ENCODE measurements at places on chromosomes 5 and 9.

GRCh38 chr5:178186427-178186826, 744 bp downstream of the GMCL2 start:
- no peak for DNase-seq

DNA sequence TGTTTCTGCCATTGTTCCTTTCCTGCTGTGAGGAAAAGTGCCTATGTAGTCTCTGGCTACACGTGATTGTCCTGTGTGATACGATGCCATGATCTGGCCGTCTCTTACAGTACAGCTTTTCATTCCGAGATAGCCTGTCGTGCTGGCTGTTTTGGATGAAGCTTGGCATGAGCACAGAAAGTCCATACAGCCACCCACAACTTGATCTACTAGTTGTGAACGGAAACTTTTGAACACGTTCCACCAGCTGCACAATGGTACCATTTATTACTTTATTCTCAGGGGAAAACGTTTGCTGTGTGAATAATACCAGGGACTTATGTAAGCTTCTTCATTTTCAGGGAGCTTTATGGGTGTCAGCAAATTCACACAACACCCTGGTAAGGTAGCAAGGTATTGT, 217.6 kb upstream of the ANKRD55 start:
- no peak for DNase-seq

- no peak for DNase-seq
These were observed 266.5 kb downstream of the MSX2 start for GRCh38 chr5:174990909-174991308.

DNA sequence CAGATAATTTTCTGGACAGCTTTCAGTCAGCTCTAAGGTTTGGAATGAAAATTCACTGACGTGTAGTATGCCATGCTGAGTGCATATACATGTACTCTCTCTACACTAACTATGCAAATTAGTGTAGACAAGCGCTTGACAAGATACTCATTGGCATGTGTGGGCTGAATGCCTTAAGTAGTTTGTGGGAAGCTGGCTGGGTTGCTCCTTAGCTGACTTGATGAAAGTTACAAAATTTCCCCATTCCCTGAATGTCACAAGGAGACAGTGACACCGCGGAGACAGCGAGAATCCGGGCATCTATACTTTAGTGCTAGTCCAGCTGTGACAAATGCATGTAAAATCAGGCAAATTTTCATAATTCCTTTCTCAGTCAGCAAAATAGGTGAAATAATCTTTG, 51.6 kb upstream of the C5orf46 start:
- no peak for DNase-seq

GRCh38 chr5:59146729-59147128, 563.9 kb downstream of the RAB3C start:
- DNase-seq = no peak

DNA sequence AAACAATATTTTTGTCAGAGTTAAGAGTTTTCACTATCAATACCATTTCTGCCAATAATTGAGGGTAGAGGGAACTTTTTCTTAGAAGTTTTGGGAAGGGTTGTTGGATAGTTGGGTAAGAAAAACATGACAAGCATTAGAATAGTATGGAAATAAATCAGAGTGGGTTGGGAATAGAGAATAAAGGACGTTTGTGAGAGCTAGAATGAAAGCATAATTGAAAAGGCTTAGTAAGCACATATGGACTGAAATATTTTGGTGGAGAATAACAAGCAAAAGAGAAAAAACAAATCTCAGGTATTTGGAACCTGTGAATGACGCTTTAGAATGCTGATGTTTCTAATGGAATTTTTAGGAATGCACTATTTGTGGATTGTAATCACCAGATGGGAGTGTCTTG, 262.9 kb upstream of the EDIL3 start:
- DNase-seq = no peak

GRCh38 chr5:53381-54174, 38.4 kb upstream of the PLEKHG4B start:
- no peak for DNase-seq

DNA sequence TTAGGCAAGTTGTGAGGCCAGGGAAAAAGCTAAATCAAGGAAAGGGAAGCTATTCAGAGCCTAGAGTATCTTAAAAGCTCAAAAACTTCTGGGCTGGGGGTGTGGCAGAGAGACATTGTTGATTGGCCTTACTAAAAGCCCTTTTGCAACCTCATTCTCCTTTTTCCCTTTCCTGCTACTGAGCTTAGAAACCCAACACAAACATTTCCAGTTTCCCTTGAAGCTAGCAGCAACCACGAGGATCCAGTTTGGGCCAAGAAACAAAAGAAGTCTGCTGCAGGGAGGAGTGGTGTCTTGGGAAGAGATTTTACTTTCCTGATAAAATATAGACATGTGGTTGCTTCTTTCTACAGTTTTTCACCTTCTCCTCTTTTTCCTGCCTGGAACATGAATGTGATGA, 135.5 kb upstream of the KLF9 start:
- no peak for DNase-seq

DNA sequence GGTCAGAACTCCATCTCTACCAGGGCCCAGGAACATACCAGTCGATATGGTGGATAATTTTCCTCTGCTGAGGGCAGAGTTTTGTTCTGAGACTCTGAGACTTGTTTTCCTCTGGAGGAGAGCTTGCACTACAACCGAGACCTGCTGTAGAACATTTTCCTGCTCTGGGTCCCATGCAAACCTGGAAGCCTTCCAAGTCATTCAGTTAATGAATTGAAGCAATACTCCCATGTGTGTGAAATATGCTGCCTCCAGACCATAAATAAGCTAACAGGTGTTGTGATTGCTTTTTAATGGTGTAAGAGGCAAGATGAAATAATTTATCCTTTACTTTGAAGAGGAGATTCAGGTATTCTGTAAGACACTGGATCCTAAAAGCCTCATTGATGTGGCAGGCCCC, 372.8 kb downstream of the TMEM167A start:
- no peak for DNase-seq

DNA sequence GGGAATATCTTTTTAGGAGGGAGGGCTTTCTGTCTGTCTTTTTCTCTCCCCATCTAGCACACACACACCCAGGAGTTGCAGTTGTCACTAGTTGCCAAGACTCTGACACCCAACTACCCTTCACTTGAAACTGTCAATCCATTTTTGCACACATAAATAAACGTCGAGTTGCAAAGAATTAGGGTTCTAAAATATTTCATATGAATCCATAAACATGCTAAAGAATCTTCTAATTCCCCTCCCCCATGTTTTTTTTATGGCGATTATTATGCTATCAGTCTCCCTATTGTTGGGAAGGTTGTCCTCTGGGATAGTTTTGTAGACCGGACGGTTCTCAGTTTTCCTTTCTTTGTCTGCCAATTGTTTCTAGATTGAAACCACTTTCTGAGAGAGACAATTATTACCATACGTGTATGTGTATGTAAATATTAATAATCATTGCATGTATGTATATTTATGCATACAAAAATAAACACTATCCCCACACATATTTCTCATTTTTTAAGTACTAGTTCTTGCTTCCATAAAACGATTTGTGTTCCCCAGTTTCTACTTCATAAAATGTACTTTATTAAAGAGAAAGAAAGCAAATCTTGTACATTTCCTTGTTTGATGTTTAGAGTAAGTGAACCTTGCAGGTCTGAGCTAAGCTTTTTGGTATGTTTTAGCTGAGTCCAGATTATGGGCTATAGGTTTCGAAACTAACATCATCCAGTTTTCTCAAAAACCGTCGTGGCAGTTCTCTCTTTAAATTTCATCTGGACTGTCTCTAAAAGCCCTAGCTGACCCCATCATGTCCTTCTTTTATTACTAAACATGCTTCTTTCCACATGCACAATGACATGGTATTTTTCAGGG, 165.0 kb upstream of the MPDZ start:
- DNase-seq = no peak

DNA sequence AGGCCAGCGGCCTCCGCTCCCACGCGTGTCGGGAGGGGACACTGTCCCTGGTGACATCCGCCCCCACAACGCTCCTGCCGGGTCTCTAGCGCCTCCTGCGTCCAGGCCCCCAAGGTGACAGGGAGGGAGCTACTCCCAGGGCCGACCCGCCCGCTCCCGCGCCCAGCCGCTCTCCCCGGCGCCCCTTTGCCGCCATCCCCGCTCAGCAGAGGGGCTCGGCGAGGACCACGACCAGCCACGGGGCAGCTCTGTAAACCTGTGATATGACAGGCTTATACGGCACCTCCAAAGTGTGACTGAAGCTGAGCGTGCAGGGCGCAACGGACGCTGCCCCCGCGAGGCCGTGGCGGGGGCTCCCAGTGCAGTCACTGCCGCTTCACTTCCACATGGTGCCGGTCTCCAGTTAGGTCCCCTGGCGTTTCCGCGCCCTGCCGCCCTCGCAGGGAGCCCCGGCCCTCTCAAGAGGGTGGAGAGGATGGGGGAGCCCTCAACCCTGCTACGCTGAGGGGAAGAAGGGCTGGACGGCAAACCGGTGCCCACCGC, 978 bp upstream of the ADCY2 start:
- no peak for DNase-seq

- DNase-seq = no peak
These were observed 9.0 kb upstream of the MOB3B start for GRCh38 chr9:27538647-27539046.

GRCh38 chr9:79477241-79477840, 94.4 kb upstream of the TLE4 start:
- no peak for DNase-seq

- no peak for DNase-seq
These were observed 20.3 kb upstream of the ABCA1 start for GRCh38 chr9:104948277-104948676.

GRCh38 chr5:180343110-180343830, 9.9 kb downstream of the GFPT2 start:
- no peak for DNase-seq

- DNase-seq = no peak
These were observed 32.3 kb downstream of the DIMT1 start for GRCh38 chr5:62371409-62371808.

DNA sequence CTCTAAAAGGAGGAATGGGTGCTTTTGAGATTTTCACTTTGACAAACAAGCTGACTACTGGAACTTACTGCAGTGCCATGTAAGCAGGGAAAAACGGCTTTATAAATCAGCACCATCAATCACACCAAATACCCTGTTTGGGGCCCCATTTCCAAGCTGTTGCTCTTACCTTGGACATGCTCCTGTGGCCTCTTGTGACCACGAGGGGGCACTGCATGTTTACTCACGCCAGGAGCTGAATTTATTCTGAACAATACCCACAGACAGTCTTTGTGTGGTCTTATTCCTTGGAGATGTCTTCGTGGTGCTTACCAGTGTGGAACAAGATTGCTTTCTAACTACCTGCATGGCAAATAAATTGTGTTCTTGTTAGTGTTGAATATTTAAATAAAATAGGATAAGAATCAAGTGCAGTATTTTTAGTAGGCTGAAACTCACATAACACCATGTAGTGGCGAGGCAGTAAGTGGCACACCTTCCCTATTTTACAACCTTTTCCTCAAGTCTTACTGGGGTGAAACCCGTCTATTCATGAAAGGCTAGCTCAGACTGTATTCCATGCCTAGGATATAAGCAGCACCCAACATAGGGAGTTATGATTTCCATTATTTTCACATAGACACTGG, 155.5 kb upstream of the NMUR2 start:
- no peak for DNase-seq

DNA sequence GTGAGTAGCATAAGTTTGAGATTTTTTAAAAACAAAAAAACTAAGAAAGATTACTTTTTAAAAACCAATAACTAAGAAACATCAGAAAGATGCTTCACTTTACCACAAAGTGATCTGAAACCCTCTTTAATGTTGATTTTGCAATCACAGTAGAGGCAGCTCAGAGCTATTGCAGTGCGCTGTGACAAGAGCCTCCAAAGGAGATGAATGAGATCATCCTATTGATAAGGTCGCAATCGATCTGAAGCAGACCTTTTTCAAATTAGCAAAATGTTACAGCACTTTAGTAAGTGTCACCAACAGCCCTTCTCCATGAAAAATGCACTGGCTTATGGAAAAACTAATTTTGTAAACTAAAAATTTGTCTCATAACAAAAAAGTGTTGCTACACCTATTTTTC, 284.6 kb upstream of the EFNA5 start:
- DNase-seq = no peak

GRCh38 chr9:19623941-19624340, 164.9 kb downstream of the SLC24A2 start:
- no peak for DNase-seq

All from stimulated activated CD8-positive, alpha-beta memory T cell treated with anti-CD3 and anti-CD28 coated beads, Interleukin-2, amount 100 ng/mL, for 1 hour (primary cell).